Fibroblast of skin of left quadriceps (primary cell): ENCODE measurements at places on chromosomes 3 and 15.
A peak's percentile ranks its signal among the peaks of the same experiment; 100 is the strongest.

GRCh38 chr3:5239602-5240001 is 52.1 kb downstream of the EDEM1 start:
- DNase-seq = peak; percentile 15

DNA sequence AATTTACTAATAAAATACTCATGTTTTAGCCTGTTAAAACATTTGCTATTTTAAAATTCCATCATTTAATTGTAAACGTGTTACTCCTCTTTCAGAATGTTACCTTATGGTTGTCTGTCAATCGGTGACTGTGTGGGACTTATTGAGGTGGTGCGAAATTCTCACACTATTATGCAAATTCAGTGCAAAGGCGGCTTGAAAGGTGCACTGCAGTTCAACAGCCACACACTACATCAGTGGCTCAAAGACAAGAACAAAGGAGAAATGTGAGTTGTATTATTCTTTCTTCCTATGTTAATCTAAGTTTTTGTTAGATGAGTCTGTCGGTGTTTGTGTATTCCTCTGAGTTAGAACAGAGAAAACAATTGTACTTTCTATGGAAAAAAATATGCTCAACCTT is 21.7 kb downstream of the KCNMB3 start:
- DNase-seq = no peak

DNA sequence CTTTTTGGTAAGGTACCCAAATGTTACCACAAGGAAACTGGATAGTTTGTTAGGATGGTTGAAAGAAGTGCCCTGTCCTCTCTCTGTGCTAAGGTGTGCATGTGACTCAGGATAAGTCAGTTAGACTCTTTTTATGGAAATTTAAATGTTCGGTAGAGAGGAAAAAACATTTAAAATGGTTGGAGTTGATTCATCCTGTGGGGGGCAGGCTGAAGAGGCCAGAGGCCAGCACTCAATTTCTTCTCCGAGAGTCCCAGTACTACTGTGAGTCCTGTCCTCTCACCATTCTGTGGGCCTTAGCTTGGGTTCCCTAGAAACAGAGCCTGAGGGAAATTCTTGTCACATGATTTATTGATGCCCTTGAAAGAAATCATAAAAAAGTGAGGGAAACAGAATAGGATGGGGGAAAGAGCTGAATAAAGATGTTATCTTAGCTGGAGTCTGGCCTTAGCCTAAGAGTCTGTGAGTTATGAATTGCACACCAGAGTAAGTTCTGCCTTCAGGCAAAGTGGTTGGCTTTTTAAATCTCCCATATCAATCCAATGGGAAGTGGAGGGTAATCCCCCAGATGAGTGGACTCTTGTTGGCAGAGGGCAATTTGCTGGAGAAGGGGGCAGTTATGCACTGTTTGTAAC is 106.5 kb upstream of the GALNT15 start:
- no peak for DNase-seq

DNA sequence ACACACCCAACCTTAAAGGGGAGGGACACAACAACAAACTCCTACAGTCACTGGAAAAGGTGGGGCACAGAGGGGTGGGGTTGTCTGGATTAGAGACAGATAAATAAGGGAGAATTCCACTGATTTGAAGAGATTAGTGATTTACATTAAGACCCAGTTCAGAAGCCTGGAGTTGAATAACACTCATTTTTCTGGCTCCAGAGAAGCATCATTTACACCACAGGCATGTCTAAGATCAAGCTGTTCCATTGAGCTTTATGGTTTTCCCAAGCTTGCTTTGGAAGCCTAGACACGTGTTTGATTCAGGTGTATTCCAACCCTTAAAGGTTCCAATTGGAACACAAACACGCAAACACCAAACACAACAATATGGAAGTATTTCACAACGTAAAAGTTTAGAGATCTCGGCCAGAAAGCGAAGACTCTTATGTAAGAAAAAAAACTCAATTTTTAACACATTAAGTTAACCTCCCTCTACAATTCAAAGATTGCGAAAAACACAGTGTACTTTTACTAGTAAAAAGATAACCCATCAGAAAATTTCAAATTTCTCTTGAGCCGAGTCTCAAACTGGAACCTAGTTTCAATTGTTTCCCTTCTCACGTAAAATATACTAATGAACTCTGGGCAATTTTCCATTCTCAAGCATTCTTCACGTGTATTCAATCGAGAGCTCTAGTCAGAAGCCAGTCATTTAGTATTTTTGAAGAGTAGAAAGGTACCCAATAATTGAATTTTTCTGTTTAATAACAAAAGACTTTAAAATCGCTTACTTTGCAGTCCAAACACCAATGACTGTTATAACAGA is 2.1 kb downstream of the TRA2B start:
- DNase-seq = no peak

DNA sequence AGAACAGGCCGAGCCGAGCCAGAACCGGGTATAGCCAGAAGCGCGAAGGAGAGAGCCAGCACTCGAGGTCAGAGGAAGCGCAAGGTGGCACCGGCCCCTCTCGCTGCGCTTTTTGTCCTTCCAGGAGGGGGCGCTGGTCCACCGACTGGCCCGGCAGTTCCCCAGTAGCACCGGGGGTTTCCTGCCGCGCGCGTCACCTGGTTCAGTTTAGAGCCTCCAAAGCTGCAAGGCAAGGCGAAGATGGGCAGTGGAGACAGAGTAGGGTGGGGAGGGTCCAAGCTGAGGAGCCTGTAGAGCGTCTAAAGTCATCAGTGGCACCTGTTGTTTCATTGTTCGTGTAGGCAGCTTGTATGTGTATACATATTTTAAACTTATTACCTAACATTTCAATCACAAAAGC is 7.6 kb upstream of the NR2E3 start:
- no peak for DNase-seq
